H7 (cell line): ENCODE measurements at places on chromosomes 2 and 18. TPM values are rescaled to one million over a fixed set of nuclear protein-coding genes. Genes with fewer than 3 reads are reported as not detected.

The DTNA gene
- 24.9 and 30.1 TPM in 2 replicates for total RNA-seq

DNA sequence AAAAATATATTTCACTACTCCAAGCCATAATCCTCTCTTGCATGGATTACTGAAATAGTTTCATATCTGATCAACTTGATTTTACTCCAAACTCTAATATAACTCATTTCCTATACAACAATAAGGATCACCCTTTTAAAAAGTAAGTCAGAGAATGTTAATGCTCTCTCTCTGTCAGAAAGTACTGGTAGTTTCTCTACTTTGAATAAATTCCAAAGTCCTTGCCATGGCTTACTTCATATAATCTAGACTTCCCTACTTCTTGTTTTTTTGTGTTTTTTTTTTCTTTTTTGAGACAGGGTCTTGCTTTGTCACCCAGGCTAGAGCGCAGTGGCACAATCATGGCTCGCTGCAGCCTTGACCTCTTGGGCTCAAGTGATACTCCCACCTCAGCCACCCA, 36.2 kb downstream of the MAP3K2 start:
- DNase-seq = no peak

- DNase-seq = no peak
Observed at GRCh38 chr18:55446996-55447671, 140.9 kb downstream of the TCF4 start.

DNA sequence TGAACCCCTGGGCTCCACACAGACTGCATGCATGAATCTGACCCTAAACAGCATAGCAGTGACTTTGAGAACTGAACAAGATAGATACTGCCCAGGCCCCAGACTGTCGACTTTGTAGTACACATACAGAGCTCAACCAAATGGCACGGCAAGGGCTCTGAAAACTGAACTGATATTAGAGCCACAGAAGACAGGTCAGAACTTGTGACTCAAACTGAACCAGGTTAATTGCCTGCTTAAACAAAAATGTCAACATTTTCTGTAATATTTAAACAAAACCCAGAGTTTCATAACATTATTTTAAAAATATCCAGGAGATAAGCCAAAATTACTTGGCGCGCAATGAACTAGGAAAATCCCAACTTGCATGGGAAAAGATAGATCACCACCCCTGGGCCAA, 260.3 kb downstream of the TPGS2 start:
- no peak for DNase-seq

The CCDC150 gene
- 18.4 and 27.7 TPM in 2 replicates for total RNA-seq
